Esophagus squamous epithelium (tissue), 5 donors: ENCODE measurements at places on chromosomes 1 and 21.

DNA sequence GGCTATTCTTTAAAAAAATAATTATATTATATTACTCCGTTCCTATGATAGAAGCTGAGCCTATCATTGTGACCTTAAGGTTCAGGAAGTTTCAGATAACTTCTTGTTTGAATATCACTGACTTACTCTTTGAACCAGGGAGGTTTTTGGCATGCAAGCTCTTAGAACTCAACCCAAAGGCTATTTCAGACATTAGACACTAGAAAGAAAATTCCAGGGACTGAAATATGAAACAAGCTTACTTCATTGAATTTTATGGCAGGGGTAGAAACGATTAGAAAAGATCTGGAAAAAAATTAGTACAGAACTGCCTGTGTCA lies 159.6 kb downstream of the DENND1B start:
- DNase-seq, result no peak

DNA sequence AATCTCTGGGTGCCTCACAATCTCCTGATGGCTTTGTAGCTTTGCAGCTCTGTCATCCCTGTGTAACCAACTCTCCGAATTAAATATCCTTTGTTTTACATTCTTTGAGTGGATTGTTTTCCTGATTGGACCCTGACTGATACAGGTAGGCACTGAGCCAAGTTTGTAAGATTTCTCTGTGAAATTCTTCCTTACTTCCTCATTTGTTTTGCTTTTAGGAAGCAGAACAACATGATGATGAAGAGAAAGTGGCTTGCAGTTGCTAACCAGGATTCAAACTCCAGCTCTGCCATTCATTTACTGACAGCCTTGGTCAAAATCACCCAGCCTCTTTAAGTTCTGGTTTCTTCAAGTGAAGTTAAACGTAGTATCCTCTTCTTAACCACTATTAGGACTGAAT lies 452.3 kb downstream of the OMA1 start:
- no peak for DNase-seq

DNA sequence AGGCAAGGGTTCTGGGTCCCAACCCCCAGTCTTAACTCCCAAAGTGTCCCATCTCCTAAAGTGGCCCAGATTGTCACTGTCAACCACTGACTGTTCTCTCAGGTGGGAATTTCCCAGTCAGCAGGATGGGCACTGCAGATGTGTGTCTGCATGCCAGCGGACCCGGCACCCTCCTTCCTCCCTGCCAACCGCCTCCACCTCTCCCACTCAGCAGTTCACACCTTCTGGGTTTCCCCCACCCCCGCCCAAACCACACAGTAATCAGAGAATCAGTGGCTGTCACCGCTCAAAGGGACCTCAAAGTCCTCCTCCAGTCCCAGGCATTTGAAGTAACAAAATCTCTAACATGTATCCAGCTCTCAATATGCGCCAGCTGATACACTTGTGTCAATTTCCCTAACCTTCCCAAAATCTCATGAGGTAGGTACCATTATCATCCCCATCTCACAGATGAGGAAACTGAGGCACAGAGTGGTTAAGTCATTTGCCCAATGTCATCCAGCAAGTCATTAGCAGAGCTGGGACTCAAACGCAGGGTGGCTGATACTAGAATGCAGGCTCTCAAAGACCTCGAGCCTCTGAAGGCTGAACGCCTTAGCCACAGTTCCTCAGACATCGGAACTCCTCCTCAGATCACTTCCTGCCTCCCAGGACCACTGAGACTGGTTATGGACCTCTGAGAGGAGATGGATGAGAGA lies 4.8 kb downstream of the RUNX3 start:
- no peak for DNase-seq

DNA sequence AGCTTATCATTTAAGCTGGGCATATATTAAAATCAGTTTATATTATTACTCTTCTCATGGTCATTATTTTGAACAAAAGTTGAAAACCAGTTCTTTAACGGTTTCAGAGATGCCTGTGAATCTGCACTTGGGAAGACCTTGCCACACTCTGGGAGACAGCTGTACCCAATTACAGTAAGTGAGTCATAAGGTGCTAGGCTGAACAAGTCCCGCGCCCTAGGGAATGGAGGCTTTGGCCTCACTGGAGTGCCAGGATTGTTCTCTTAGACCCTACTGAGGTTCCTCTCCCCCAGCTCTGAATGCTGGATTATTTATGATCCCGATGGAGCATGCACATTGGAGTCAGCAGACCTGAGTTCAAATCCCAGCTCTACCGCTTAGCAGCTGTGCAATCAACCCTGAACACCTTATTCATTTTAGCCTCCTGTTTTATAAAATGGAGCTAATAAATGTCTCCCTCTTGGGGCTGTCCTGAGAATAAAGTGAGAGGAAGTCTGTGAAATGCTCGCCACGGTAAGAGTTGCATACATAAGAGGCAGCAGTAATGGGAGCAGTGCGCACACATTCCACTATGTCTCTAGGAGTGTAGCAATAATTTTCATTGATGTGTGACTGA lies 266.2 kb downstream of the FOXD2 start:
- DNase-seq, result no peak

DNA sequence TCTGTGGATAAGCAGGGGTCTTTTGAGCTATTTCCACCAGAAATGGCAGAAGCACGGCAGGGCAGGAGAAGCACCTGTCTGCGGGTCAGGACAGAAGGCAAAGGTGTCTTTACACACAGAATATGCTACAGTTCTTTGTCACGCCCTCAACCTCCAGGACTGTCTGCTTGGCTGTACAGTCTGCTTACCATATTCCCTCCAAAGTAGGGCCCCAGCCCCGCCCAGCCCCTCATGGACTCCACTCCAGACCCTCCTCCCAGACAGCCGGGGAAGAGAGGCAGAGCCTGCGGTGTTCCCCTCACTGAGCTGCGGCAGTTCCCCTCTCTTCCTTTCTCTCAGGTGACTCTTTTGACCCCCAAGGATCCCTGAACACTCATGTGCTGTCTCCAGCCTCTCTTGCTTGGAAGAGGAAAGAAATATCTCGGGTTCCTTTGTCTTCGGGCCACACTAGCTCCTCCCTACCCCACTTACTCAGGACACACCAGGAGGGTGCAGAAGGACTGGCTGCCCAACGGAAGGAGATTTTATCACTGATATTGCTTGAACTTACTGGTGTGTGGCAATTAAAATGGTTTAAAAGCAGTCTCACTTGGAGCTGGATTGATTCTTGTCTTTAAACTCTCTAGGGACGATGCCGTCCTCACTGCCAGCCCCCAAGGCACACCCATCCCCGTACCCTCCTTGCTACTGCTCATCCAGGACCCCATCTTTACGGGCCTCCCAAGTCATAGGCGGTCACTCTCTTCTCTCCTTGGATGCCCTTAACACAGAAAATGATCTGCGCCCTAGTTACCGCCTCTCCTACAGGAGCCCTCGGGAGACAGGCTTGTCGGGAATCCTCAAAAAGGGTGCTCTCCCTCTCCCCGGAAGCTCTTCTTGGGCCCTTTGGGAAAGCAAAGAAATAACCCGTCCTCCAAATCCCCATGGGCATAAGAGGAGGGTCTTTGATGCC lies 169.7 kb downstream of the TOMM20 start:
- no peak for DNase-seq

GRCh38 chr1:216310776-216311175 lies 112.5 kb downstream of the USH2A start:
- no peak for DNase-seq

DNA sequence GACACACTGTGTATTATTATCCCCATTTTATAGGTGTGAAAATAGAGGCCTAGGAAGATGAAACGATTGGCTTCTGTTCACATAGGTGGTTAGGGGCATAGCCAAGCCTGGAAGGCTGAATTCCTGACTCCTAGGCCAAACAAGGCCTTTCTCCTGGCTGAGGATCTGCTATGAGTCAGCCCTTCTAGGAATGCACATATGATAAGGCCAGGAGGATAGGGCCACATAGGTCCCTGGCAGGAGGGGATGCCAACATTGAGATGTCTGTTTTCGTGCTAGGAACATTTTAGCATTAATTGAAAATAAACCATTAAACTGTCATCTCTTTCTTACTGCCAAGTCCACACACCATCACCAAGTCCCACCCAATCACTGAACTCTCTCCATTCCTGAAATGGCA lies 9.2 kb downstream of the CSMD2 start:
- no peak for DNase-seq

DNA sequence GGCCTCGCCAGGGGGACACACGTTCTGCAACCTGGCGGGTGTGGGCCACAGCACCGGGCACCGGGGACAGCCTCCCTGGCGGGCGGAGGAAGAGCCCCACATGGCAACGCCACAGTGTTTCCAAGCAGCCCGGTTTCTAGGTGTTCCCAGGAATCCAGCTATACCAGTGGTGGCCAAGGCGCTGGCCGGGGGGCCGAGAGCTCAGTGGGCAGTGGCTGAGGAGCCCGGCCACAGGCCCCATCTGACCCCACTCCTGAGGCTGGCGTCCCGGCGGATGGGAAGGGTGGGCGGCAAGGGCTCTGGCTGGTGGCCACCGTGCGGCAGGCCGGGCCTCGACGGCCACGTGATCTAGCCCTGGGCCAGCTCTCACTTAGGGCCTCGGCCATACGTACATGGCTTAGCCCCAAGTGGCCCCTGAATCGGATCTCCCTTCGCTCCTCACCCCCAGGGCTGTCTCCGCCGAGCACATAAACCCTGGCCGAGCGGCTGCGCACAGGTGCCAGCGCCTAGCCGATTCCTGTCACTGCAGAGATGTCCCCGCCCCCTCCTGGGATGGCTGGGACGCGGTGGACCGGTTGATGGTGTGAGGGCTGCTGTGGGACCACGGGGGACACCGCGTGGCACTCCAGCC lies 68.7 kb downstream of the MORN1 start:
- DNase-seq, result no peak

DNA sequence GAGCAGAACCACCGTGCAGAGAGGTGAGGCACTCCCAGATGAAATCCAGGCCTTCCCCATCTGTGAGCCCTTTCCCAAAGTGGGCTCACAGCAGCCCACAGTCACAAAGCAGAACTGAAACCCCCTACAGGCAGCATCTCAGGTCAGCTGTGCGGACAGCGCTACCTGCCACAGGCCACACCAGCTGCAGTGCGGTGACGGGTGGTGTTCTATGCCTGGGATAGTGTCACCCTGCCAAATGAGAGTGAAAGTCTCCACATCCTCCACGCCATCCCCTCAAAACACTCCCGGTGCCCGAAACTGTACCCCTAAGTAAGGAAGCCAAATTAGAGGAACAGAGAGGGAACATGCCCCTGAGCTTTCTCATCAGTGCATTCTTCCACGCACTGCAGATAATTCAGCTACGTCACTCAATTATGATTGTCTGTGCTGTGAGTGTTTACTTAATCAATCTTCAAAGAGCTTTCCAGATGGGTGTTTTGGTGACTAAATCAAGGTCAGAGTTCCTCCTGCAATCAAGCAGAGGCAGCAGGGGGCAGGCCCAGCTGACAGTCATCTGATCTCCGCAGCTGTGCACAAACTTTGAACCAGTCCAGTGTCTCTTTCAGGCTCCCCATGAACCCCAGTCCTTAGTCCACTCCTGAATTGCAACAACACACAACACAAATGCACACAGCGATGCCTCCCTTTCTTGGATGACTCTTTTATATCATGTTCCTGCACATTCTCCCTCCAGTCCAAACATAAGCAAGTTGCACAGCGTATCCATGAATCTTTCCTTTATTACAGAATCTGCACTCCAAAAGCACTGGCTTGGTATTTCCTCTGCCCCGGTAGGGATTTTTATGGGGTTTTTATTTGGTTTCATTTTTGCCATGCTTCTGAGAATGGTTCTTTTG lies 150.0 kb downstream of the TOMM20 start:
- no peak for DNase-seq

GRCh38 chr1:1246577-1247340 lies at the start of gene C1QTNF12:
Gene C1QTNF12 (minus strand): TSS chr1:1246722. CDS start chr1:1246690, 32 bp downstream.
- no peak for DNase-seq

DNA sequence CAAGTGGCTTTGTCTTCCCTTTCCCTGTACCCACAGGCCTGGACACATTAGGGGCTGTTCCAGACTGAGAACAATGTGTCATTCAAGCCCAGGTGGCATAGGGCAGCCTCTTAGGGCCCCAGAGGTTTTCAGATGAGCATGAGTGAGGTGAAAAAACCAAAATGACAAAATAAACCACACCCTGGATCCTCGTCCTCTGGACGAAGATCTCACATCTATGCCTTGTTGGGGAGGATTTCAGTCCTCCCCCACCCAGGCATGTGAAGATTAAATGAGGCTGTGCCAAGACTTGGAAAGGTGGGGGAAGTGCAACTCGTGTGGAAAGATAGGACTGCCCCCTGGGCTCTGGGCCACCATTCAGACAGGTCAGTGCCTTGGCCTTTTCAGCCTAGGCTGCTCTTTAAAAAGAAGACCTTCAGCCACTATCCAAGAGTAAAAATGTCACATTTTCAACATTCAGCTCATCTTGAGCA lies 32.8 kb upstream of the IL19 start:
- no peak for DNase-seq

DNA sequence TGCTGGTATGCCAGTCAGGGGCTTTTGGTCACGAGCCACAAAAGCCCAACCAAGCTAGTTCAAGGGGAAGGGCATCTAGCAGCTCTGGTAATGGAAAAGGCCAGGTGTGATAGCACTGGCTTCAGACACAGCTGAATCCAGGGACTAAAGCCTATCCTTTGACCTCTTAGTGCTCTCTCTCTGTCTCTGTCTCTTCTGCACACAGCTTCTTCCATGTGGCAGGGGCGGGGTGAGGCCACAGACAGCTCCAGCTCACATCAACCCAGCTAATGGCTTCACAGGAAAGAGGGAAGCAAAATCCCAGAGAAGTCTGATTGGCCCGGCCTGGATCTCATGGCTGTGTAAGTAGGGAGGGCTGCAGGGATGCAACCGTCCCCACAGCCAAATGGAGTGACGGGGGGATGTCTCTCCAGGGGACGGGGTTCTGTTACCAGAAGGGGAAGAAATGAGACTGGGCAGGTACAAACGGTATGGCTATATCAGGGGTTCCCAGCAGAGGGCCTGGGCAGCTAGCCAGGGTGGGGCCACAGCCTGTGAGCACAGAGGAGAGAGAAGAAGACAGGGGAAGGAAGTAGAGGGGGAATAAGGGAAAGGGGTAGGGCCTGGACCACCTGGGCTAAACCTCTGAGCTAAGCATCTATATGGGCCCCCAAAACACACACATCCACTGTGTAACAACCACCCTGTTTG lies 42.4 kb downstream of the FBXO2 start:
- DNase-seq, result no peak

DNA sequence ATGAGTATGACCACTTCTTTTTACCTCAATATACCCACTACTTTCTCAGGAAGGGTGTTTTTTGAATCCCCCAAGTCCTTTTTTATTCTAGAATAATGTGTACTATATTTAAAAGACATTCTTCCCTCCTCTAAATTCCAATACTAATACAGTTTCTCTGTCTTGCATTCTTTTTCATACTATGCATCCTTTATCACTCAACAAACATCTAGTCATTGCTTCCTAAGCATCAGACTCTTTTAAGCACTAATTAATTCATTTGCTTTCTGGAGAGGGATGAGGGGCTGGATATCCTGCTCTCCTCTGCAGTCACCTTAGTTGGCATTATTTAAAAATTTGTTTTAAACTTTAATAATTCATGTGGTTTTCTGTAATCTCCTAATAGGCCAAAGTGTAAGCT lies 838.8 kb downstream of the KCNT2 start:
- no peak for DNase-seq
